ENCODE measurements at places on chromosomes 3 and 15.

DNA sequence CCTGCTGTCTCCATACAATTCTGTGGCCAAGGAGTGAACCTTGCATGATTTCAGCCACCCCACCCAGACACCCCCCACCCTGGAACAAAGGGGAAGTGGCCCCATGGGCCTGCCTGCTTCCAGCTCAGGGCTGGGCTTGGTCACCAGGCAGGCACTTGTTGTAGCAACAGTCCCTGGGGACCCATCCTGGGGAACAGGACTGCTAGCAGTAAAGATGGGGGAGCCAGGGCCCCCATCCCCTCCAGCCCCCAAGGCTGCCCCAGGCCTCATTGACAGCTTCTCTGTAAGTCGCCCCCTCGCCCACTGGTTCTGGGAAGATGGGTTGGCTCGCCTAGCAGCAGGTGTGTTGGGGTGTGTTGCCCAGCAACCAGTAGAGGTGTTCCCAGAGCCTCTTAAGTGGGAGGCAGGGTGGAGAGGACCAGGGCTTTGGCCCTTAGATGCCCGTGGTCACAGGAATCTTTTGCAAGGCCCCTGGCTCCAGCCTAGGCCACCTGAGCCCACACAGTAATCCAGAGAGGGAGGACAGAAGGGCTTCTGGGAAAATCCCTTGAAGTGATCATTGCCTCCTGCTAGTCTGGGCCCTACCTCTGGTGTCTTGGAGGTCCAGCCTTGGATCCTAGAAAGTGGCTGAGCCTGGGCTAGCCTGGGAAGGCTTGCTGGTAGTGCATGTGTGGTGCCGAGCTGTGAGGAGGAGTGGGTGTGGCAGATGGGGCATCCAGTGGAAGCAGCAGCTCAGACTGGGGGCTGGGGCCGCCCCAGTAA, 48.9 kb downstream of the CYP11A1 start:
- peak; percentile 20 for DNase-seq

GRCh38 chr3:6716420-6716819, 144.5 kb upstream of the GRM7 start:
- DNase-seq = no peak

DNA sequence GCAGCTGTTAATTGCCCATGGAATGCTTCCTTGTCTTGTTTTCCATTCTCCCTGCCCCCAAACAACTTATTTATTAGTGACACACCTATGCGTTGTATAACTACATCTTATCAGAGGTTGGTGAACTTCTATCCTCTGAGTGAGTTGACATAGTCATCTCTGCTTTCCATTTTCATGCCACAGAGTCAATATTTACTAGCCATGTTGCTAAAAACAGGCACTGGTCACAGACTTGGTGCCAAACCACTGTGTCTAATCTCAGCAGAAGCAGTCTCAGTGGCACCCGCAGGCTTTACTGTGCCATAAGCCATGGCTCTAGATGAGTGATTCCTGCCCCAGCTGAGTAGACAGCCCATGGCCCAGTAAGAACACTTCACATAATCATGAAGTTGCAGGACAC, 26.5 kb downstream of the DAPK2 start:
- no peak for DNase-seq

- DNase-seq = no peak
Measured at GRCh38 chr3:59940718-59941117, 890.9 kb upstream of the CFAP20DC start.

- no peak for DNase-seq
Measured at GRCh38 chr3:45988362-45988761, 7.3 kb downstream of the FYCO1 start.

DNA sequence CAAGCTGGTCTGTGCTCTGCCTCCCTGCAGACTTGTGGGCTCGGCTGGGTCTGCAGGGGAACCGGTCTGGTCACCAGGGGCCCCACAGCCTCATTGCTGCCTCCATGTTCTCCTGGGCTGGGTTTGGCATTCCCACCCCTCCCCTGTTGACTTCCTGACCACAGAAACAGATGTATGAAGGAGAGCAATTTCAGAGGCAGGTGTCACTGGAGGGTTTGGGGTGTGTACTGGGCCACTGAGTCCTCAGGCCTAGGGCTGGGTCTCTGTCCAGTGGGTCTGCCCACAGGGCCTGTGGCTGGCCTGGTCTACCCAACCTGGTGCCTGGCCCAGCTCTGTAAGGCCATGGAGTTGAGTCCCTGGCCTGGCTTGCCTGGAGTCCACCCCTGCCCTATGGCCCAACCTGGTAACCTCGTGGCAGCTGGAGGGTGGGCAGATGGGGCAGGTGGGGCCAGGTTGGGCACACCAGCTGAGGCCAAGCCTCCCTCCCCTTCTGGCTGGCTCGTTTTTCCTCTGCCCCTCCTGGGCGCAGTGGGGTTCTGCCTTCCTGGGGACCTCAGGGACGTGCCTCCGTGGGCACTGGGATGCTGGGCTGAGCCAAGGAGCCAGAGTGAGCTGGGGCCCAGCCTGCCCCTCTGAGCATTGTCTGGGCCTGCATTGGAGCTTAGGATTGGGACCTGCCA, 20.8 kb downstream of the PLXNA1 start:
- DNase-seq = no peak

DNA sequence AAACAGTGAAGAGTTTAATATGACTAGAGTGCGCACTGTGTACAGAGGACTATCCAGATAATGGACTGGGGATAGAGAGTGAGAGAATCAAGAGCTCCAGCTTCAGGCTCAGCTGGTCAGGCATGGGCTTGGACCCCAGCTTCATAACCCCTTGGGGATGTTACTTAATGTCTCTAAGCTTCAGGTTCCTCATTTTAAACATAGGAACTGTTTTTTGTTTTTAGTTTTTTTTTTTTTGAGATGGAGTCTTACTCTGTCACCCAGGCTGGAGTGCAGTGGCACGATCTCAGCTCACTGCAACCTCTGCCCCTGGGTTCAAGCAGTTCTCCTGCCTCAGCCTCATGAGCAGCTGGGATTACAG, 9.9 kb upstream of the BRPF1 start:
- DNase-seq = no peak

- DNase-seq = no peak
Measured at GRCh38 chr15:55827204-55827603, 84.3 kb upstream of the PRTG start.

- DNase-seq = no peak
Measured at GRCh38 chr15:48887144-48887543, 9.2 kb downstream of the EID1 start.

DNA sequence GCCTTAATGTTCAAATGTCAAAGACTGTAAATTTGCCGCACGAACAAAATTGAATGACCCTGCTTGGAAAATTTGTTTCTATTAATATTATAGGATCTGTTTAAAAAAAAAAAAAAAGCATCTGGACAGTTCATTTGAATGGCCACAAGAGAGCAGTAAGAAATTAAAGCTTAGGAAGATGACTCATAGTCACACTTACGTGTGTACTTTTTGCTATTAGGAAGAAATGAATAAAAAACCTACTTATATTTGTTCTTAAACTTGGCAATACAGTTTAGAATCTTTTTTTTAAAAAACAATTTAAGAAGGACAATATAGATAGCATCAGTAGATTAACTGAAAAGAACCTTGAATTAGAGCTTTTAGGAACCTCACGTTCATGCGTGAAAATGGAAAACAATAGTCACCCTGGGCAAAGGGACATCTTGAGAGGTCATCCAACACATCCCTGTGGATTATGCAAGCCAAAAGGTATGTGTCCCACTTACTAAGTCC, 621.8 kb downstream of the MECOM start:
- peak; percentile 84 for DNase-seq

DNA sequence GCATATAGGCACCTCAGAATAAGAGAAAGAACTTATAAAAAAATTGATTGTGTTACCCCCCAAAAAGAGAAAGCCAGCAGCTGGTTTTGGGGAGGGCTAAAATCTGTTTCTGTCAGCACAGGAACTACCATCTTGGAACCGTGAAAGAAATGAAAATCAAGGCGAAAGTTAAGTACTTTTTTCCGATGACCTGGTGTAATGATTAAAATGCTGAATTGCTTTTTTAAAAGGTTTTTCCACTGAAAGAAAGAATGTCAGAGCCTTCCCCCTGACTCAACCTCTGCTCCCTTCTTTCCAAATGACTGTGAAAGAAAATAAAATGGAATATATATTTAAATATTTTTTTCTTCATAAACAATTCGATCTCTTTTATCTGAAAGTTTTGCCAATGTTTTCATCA, 570.5 kb upstream of the CFAP20DC start:
- no peak for DNase-seq

DNA sequence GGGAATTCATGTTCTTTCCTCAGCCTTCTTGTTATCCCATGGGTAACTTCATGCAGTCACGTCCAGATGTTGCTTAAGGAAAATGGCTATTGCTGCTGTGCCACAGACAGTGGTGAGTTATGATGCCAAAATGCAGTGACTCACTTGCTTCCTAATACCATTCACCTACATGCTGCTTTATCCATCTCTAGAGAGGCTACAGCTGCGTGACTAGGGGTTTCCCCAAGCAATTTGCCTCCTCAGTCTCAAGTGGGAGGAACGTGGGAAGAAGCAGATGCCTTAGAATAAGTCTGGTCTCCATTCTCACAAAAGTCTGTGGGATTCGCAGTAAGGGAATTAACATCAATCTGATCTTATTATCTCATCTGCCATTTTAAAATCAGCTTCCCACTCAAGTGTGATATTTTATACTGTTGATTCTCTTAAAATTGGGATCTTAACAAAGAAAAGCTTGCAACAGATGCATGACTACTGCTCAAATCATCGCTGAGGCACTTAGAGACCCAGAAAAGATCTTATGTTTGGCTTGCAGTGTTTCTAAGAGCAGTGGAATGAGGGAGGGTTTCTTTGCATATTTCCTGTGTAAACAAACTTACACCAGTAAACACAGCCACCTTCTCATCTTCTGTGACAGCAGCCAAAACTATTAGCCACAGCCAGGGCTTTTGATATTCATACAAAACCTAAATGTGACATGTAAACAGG, 62.0 kb upstream of the ACP3 start:
- peak; percentile 72 for DNase-seq

DNA sequence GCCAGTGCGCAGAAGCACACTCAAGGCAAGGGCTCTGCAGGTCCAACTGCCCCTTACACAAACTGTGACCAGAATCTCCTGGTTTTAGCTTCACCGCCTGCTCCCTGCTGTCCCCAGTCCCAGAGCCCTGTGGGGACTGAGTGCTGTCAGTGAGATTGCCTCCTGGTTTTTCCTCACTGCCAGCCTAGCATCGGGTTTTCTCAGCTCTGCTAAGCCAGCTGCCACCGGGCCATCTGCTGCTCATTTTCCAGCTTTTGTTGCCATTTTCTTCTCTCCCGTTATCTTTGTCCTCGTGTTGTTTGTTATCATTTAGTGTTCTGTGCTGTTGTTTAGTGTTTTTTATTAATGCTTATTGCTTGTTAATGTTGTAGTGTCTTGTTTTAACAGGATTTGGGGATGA, 79.5 kb upstream of the BLM start:
- DNase-seq = no peak

GRCh38 chr3:186600896-186601295, 12.0 kb upstream of the AHSG start:
- no peak for DNase-seq

GRCh38 chr3:64300790-64301423, 75.6 kb upstream of the PRICKLE2 start:
- peak; percentile 69 for DNase-seq

GRCh38 chr3:100125161-100125938, 11.0 kb upstream of the FILIP1L start:
- no peak for DNase-seq

GRCh38 chr3:64104006-64104405, 80.7 kb upstream of the PSMD6 start:
- DNase-seq = no peak

- DNase-seq = no peak
Measured at GRCh38 chr3:122091602-122092295, 36.6 kb downstream of the CD86 start.

GRCh38 chr15:62618432-62618831, 424.1 kb upstream of the TPM1 start:
- peak; percentile 67 for DNase-seq

DNA sequence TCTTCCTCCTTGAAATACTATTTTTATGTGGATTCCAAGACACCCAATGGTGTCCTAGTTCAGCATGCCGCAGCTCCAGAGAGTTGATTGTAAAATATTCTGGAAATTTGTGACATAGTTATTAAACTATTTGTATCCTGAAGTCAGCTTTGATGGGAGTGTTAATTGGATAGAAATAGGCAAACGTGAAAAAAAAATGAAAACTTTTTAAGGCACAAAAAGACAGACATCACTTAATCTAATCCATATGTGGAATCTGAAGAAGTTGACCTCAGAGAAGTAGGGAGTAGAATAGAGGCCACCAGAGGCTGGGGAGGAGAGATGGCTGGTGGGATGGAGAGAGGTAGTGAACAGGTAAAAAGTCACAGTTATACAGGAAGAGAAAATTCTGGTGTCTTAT, 704.2 kb downstream of the ROBO1 start:
- DNase-seq = no peak

GRCh38 chr3:18886331-18886730, 262.0 kb upstream of the KCNH8 start:
- no peak for DNase-seq

- no peak for DNase-seq
Measured at GRCh38 chr15:70240082-70240481, 142.4 kb upstream of the TLE3 start.

GRCh38 chr3:191220908-191221307, 21.9 kb downstream of the OSTN start:
- peak; percentile 12 for DNase-seq

DNA sequence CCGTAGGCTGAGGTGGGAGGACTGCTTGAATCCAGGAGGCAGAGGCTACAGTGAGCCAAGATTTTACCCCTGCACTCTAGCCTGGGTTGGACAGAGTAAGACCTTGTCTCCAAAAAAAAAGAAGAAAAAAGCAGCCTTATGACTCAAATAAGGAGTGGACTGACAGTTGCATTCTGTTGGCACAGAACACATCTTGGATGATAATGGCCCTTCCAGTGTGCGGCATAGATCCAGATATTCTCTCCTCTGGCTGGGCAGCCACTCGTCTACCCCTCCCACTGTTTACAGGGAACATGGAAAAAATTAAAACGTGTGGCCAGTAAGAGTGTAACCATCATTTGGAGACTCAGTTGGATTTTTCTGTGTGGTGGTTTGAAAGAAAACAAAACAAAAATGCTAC, 118.6 kb upstream of the RNF7 start:
- DNase-seq = no peak

DNA sequence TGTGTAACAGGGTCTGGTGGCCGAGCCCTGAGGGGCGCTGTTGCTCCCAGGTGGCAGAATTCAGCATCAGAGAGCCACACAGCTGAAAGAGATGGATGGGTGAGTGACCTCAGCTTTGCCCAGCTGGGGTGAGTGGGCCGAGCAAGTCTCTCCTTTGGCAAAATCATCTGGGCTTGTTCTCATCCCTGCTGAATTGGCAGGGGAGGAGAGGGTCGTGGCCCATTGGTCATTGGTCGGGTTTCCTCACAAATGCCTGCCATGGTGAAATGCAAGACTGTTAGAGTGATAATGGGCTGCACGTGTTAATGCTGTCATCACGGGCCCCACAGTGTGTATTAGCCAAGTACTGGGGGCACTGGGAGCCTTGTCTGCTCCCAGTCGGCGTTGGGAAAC, 15.9 kb downstream of the ABHD2 start:
- DNase-seq = peak; percentile 69

- peak; percentile 72 for DNase-seq
Measured at GRCh38 chr3:87997298-87997697, 61.5 kb downstream of the CGGBP1 start.

Data from choroid plexus epithelial cell (primary cell).